NK-92 treated with Interleukin-12 subunit alpha and Interleukin-12 subunit beta, amount 100 ng/mL, for 24 hours (cell line): ENCODE measurements at places on chromosomes 6 and 20.
A peak's percentile ranks its signal among the peaks of the same experiment; 100 is the strongest.

DNA sequence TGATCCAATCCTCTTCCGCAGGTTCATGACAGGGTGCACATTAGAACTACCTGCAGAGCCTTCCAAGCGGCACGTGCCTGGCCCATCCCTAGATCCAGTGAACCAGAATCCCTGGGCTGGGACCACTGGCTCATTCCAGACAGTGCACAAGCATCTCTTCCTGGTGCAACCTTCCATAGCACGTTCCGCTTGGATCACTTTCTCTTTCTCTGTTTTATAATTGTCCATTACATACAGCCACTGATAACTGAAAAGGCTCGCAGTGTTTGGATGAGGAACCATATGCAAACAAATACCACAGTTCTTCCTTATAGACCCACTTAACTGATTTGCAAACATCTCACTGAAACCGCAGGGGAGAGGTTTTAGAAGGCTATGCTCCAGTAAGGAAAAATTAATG, 59.6 kb upstream of the DDR1 start:
- DNase-seq, result no peak

GRCh38 chr6:72401865-72402264, 220.0 kb upstream of the KCNQ5 start:
- DNase-seq, result no peak

DNA sequence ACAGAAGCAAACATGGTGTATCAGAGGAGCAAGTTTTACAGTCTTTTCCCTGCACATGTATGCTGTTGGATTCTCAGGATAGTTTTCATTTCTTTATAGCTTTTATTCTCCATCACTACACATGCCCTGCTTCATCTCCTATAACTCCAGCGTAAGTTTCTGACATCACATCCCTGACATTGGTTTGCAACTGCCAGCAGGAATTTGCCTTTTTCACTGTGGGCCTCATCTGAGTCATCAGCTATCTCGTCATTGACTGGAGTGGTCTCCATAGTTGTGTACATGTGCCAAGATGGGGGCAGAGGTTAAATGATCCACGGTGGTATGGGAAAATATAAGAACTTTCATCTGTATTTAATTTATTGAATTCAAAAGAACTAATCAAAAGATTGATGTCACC, 96.7 kb downstream of the SLX4IP start:
- DNase-seq, result no peak

- peak; percentile 6 for DNase-seq
Measured at GRCh38 chr6:109595998-109596397, 95.0 kb downstream of the AK9 start.

DNA sequence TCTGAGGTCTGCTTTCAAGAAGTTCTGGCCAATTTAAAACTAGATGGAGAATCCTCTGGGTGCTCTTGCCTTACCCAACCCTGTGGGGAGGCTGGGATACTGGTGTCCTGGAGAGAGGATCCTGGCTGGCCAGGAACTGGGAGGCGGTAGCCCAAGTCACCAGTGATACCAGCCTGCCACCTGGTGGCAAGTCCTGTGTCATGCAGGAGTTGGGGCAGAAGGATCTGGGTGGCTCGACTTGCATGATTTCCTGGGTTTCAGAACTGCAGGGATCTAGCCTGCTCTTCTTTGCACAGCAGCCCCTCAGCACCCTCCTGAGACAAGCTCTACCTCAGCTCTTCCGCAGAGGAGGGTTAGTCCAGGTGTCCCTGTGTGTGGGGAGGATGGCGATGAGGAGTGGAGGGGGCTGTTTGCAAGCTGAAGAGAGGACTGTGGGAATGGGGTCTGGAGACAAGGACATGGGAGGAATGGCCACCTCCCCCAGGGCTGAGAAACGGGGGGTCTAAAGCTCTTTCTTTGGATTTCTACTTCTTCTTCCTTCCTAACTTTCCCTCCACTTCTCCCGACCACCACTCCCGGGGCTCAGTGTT, 4.2 kb downstream of the KCNK17 start:
- peak; percentile 25 for DNase-seq

DNA sequence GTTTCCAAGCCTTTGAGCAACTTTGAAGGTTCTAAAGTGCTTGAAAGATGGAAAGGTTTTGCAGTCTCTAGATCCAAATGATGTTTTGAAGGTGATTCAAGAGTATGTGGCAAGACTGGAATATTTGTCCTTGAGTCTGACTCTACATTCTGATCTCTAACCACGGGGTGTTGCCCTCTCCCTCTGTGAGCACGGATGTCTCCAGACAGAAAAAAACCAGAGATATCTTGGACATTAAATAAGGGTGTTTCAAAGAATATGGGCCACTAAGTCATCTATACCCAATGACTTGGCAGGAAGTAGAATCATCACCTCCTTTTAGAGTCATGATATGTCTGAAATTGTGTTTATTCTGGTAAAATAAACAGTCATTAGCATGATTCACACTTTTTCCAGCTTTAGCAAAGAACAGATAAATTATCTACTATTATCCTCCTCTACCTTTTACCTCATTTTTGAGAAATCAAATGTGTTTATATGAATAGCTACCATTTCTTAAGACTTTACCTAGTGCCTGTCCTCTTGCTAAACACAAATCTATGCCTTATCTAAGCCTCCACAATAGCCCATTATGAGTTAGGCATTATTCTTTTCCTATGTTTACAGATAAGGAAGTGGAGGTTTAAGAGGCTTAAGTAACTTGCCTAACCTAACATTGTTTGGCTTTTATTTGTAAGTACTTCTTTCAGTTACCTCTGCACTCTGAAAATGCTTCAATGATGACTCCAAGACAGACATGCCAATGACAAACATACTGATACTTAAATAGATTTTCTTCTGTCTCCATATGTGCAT, 384.4 kb downstream of the BMP2 start:
- no peak for DNase-seq

- no peak for DNase-seq
Measured at GRCh38 chr6:131966443-131966842, 15.3 kb upstream of the CCN2 start.

DNA sequence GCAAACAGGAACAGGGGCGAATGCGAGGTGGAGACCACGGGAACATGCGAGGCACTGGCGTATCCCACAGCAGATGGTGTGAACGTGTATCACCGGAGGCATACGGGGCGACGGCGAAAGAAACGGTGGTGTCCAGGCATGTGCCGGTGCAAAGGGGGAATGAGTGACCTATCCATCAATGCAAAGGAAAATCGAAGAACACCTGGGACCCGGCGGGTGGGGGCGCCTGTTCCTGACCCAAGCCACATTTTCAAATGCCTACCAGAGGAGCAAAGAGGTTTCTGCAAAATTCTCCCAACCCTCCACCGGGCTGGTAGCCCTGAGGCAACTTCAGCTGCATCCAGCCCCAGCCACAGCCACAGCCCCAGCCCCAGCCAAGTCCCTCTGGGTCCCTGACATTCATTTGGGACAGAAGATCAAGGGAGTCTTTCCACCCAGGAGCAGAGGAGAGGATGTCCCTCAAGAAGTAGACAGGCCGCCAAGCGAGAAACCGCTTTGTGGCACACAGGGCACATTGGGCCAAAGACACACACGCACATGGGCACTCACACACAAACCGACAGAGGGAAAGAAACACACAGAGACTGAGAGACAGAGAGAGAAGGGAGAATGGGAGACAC, 164.0 kb upstream of the ZNF337 start:
- DNase-seq, result no peak

DNA sequence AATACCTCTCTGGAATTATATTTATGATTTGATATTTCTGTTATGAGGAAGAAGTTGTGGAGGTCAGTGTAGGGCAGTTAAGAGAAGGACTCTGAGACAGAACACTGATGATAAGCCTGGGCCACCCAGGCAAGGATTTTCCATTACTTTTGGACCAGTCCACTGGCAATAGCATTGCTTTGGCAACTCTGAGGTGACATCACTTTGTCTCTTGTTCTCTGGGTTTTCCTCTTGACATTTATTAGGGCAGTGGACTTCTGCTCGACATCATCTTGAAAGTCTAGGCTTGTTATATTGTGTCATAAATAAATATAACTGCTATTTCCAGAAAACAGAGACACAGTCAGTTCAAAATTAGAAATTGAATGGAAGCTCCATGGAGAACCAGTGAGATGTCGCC, 268.0 kb downstream of the SMOC2 start:
- no peak for DNase-seq

DNA sequence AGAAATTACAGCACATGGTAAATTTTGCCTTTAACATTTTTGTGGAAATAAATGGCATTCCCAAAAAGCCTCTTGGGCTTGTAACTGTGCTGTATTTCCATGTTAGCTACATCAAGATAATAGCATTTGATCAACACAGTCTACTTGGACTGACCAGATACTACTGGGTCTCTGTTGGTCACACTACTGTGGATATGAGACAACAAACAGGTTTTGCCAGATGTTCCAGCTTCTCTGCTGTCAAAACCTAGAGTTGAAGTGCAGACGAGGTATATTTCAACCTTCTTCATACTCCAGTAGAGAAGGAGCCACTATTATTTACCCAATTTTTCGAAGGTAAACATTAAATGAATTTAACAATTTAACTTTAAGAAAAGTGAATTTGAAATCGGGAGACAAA, 284.7 kb upstream of the CITED2 start:
- no peak for DNase-seq

- no peak for DNase-seq
Measured at GRCh38 chr20:34300809-34301586, 2.2 kb downstream of the AHCY start.

DNA sequence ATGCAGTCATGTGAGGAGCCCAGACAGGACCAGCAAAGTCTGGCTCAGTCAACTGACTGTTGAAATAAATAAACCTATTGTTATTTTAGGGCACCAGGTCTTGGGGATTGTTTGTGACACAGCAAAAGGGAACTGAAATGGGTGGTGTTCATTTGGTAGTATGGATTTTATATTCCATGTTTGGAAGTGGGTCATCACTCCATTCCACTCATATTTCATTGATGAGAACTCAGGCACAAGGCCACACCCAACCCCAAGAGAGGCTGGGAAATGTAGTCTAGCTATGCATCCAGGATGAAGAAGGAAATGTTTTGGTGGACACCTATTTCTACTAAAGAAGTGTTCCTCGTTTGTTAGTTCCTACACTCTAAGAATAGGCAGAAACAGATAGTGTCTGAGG, 64.9 kb upstream of the BTBD3 start:
- DNase-seq, result no peak

DNA sequence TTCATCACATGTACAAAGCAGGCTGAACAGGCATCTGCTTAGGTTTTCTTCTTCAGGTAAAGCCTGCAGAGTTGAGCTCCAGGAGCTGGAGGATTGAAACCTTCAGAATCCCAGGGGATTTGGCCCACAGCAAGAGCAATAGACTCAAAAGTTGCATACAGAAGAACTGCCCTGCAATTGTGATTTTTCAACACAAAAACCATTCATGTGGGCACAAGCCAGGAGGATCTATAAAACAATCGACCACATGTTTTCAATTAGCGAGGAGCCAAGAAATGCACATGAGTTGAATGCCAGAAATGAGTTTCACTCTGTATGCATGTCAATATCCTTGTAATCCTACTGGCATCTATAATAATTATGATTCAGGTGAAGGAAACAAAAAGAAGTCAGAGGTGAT, 576.4 kb downstream of the HDGFL1 start:
- no peak for DNase-seq
